ENCODE measurements at places on chromosomes 1 and 21. TPM values are rescaled to one million over a fixed set of nuclear protein-coding genes. Genes with fewer than 3 reads are reported as not detected.

DNA sequence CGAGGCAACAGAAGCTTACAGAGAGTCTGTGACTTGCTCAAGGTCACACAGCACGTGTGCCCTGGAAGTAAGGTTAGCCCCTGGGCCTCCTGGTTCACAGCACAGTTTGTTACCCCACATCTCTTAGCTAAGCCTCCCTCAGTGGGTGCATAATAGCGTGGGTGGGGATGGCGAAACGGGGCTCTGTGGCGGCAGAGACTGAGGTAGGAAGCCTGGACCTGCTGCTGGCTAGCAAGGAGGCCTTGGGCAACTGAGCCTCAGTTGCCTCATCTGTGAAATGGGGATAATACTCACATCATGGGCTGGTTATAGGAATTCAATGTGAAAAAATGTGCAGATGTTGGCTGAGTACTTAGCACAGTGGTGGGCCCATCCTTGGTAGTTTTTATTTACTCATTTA is 596 bp downstream of the PADI4 start:
- DNase-seq: no peak
- H3K27ac ChIP-seq: no peak overlapping the region
- no peaks in the 10 kb centered on the region for H3K27me3 ChIP-seq
- no peaks in the 10 kb centered on the region for H3K36me3 ChIP-seq

GRCh38 chr1:183514235-183514634 is 41.9 kb downstream of the SMG7 start:
- no peak overlapping the region for H3K27ac ChIP-seq
- peaks cover 18% of the 10 kb centered on the region for H3K36me3 ChIP-seq
- no peak overlapping the region for H3K4me3 ChIP-seq
- no peak for DNase-seq
- H3K4me1 ChIP-seq: peaks cover 12% of the 10 kb centered on the region

DNA sequence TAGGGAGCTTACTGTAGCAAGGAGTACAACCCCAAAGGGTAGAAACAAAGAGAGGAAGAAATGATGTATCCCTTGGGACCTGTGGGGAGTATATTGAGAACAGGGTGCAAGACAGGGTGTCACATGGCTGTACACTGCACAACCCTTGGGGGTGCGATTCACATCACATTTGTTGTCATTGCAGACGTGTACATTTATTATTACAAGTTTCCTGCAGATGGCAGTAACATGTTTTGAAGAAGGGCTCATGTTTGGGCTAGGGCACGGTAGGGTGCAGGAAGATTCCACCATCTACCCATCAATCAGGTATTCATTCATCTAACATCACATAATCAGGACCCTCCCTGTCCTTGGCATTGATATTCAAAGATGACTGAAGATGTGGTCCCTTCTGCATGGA is 62.5 kb downstream of the NDUFS5 start:
- H3K36me3 ChIP-seq: no peaks in the 10 kb centered on the region
- no peaks in the 10 kb centered on the region for H3K4me1 ChIP-seq
- no peak overlapping the region for H3K4me3 ChIP-seq
- DNase-seq: no peak

DNA sequence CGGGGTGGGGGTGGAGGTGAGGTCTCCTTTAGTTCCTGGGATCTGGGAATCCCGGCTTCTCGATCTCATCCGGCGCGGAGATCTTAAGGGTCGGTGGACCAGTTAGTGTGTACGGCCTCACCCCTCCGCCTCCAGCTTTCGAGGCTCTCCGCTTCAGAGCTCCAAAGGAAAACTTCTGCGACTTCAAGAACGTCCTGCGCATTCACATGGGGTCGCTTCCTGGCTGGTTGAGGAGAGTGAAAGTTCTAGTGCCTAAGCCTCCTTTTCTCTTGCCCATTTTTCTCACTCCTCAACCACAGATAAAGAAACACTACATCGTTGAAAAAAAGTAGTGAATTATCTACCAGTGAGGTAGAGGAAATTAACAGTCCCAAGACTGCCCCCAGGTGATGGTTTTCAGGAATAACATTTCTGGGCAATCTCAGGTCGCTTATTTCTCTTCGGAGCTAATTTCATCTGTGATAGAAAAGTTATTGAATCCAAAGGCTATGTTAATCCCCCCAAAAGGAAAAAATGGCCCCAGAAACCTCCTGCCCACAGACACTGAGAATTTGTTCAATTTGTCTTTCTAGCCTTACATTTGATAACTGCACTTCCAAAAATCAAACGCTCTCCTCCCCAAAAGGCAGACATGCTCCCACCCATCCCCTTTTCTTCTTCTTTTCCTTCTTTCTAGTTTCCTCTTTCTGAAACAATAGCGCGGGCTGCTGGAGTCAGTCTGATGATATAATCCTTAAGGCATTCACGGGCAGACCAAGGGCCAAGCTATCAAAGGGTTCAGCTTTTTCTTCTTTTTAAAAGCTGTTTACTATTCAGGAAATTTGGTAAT is 20.6 kb upstream of the TBX15 start:
- H3K27me3 ChIP-seq: peaks cover 25% of the 10 kb centered on the region
- peak overlapping the region; percentile 15 for H3K4me3 ChIP-seq
- H3K4me1 ChIP-seq: no peaks in the 10 kb centered on the region
- H3K36me3 ChIP-seq: no peaks in the 10 kb centered on the region

DNA sequence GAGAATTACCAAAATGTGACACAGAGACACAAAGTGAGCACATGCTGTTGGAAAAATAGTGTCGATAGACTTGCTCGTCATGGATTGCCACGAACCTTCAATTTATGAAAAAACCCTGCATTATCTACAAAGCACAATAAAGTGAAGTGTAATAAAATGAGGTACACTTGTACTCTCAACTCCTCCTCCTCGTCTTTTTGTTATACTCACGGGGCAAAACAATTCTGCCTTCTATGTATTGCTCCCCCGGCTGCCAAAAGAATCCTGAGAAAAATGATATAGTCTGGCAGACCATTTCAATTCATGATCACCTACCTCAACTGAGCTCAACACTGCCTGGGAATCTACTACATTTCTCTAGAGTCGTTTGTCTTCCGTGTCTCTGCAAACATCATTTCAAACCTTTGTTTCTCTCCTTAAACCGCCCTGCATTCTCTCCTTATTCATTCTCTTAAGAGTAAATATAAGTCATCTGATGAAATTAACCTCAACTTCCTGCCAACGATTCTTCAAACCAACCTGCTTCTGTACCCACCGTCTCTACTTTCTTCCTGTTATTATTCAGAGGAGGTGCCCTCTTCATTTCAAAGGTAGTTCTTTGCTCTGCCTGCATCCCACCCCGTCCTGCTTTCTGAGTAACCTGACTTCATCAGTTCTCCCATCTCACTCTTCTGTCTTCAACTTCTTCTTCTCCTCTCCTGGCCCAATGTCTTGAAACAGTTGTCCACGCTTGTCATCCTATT is 12.9 kb upstream of the IL19 start:
- no peaks in the 10 kb centered on the region for H3K4me1 ChIP-seq
- no peak overlapping the region for H3K27ac ChIP-seq
- DNase-seq: no peak
- no peak overlapping the region for H3K4me3 ChIP-seq
- H3K36me3 ChIP-seq: no peaks in the 10 kb centered on the region
- no peaks in the 10 kb centered on the region for H3K27me3 ChIP-seq

DNA sequence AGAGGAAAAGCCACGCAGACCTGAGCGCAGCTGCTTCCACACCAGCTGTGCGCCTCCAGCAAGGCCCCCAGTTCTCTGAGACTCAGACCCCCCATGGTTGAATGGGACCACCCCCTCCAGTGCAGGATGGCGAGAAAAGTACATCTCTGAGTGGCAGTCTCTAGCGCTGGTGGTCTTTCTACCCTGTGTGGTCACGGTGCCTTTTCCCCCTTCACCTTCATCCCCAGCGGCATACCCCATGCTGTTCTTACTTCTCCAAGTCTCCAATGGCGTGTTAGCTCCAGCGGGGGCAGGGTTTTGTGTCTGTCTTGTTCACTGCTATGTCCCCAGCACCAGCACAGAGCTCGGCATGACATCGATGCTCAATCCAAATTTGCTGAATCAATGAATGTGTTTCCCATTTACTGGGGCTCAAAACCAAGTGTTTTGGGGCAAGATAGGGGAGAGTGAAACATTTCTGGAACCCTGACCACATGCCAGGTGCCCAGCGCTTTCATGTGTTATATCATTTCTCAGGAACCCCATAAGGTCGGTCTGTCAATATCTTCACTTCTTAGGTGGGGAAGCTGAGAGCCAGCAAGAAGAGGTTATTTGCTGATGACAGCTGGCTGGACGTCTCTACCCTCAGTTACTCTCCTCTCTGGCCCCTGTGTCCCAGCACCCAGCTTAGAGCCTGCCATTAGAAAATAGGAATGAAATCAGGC is 959 bp upstream of the SDC3 start:
- no peak for DNase-seq
- no peaks in the 10 kb centered on the region for H3K4me1 ChIP-seq
- no peaks in the 10 kb centered on the region for H3K36me3 ChIP-seq
- H3K27ac ChIP-seq: peak overlapping the region; percentile 68
- H3K4me3 ChIP-seq: peak overlapping the region; percentile 63
- H3K27me3 ChIP-seq: no peaks in the 10 kb centered on the region

The DPH5 gene
- 13.4 TPM for total RNA-seq

DNA sequence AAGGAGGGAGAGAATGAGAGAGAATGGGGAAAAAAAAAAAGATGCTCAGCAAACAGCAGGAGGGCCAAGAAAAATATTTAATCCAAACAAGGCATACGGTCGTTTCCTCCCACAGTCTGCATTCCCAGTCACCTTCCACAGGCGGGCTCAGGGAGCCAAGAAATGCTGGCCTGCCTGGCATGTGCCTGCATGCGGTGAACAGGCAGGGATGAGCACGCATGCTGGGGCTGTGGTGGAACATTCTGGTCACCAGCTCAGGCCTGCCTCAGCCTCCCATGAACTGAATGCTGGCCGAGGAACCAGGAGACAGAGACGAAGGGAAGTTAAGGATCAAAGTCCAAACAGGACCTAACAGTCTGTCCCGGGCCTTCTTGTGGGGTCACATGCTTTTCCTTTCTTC is 335.3 kb downstream of the ASTN1 start:
- H3K4me1 ChIP-seq: no peaks in the 10 kb centered on the region
- no peaks in the 10 kb centered on the region for H3K36me3 ChIP-seq
- no peak for DNase-seq
- H3K4me3 ChIP-seq: no peak overlapping the region
- H3K27me3 ChIP-seq: no peaks in the 10 kb centered on the region
- no peak overlapping the region for H3K27ac ChIP-seq

The TINAGL1 gene
- 211 TPM for total RNA-seq

DNA sequence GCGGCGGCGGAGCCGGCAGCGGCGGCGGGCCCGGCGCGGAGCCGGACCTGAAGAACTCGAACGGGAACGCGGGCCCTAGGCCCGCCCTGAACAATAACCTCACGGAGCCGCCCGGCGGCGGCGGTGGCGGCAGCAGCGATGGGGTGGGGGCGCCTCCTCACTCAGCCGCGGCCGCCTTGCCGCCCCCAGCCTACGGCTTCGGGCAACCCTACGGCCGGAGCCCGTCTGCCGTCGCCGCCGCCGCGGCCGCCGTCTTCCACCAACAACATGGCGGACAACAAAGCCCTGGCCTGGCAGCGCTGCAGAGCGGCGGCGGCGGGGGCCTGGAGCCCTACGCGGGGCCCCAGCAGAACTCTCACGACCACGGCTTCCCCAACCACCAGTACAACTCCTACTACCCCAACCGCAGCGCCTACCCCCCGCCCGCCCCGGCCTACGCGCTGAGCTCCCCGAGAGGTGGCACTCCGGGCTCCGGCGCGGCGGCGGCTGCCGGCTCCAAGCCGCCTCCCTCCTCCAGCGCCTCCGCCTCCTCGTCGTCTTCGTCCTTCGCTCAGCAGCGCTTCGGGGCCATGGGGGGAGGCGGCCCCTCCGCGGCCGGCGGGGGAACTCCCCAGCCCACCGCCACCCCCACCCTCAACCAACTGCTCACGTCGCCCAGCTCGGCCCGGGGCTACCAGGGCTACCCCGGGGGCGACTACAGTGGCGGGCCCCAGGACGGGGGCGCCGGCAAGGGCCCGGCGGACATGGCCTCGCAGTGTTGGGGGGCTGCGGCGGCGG is 1.0 kb downstream of the ARID1A start:
- peak overlapping the region; percentile 96 for H3K27ac ChIP-seq
- no peaks in the 10 kb centered on the region for H3K36me3 ChIP-seq
- no peak for DNase-seq
- peak overlapping the region; percentile 93 for H3K4me3 ChIP-seq
- no peaks in the 10 kb centered on the region for H3K27me3 ChIP-seq
- peaks cover 59% of the 10 kb centered on the region for H3K4me1 ChIP-seq

DNA sequence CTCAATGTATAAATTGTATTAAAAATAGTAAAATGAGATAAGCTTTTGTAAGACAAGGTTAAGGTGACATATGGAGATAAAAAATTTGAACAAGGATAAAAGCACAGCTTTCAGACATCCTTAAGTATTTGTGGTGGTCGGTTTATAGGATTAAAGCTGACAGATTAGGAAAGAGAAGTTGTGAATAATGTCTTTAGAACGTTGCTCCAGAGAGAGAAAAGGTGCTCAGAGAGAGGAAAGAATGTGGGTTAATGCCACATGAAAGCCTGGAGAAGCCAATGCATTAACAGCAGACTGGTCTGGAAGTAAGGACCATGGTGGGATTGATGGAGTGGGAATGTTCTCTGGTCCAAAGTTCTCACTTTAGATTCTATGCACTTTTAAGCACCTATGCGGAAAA is 44.8 kb downstream of the ATP6V1G3 start:
- H3K27ac ChIP-seq: no peak overlapping the region
- no peaks in the 10 kb centered on the region for H3K4me1 ChIP-seq
- no peaks in the 10 kb centered on the region for H3K27me3 ChIP-seq
- H3K36me3 ChIP-seq: no peaks in the 10 kb centered on the region
- no peak overlapping the region for H3K4me3 ChIP-seq

- H3K4me1 ChIP-seq: no peaks in the 10 kb centered on the region
- H3K36me3 ChIP-seq: no peaks in the 10 kb centered on the region
- no peak overlapping the region for H3K27ac ChIP-seq
- DNase-seq: no peak
- no peaks in the 10 kb centered on the region for H3K27me3 ChIP-seq
These were observed 31.3 kb downstream of the STUM start for GRCh38 chr1:226579781-226580323.

GRCh38 chr1:71269179-71269578 is 188.3 kb upstream of the ZRANB2 start:
- no peaks in the 10 kb centered on the region for H3K27me3 ChIP-seq
- no peak overlapping the region for H3K4me3 ChIP-seq
- no peak for DNase-seq
- H3K4me1 ChIP-seq: no peaks in the 10 kb centered on the region

- no peak for DNase-seq
- H3K4me3 ChIP-seq: no peak overlapping the region
- no peaks in the 10 kb centered on the region for H3K4me1 ChIP-seq
- no peaks in the 10 kb centered on the region for H3K36me3 ChIP-seq
These were observed 43.5 kb upstream of the JAK1 start for GRCh38 chr1:65009724-65010420.

DNA sequence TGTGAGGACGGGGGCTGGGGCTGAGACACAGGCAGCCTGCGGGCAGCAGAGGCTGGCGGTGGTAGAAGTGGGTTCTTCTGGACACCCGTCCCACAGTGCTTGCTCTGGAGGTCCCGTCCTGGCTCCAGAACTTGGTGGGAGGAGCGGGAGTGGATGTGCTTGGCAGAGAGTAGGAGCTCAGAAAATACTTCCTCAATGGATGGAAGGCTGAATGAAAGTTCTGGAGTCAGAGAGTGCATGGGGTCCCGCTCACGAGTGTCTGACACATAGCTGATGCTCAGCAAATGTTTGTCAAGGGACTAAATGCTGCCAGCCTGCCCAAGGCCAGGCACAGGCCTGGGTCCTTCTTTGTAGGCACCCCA is 13.4 kb upstream of the NES start:
- no peak overlapping the region for H3K27ac ChIP-seq
- no peaks in the 10 kb centered on the region for H3K36me3 ChIP-seq
- H3K4me1 ChIP-seq: no peaks in the 10 kb centered on the region
- no peaks in the 10 kb centered on the region for H3K27me3 ChIP-seq
- DNase-seq: no peak
- H3K4me3 ChIP-seq: no peak overlapping the region

Measured in right atrium auricular region (tissue), 2 donors.